Stimulated activated CD8-positive, alpha-beta memory T cell treated with anti-CD3 and anti-CD28 coated beads, Interleukin-12 subunit alpha, Interleukin-12 subunit beta, amount 100 ng/mL, for 4 hours (primary cell): ENCODE measurements at places on chromosomes 4 and X.

DNA sequence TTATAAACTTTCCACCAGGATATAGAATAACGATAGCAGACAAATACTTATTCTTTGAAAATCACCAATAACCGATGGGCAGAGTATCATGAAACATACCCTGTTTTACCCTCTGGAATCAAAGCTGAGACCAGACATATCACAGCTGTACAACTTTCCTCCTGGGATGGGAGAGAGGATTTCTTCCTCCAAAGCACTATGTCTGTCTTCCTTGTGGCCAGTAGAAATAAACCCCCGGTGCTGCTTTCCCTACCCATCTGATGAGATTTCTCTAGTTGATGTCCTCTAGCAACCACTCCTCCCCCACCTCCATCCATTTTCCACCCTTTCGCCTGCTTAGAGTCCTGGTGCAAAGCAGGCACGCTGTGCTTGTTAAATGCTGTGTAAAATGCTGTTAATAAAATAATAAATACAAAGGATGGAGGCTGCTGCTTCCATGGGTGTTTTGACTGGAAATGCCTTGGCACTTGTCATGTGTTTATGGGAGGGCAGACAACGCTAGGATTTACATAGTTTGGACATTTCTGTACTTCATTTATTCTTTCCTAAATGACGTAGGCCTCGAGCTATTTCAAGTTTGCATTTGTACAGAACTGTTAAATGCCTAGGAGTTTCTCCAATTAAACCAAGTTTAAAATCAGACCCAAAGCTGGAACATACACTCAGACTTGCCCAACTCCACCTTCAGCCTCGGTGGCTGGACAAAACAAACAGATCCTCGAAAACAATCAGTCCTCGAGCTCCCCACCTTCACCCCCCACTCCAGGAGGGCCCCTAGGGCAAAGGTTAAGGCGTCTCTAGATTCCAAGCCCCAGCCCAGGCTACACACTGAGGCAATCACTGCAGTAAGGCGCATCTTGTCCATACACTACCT, 10.1 kb downstream of the BCOR start:
- DNase-seq: no peak

GRCh38 chr4:98639523-98639922, 18.9 kb downstream of the TSPAN5 start:
- no peak for DNase-seq

- no peak for DNase-seq
These were observed 6.0 kb downstream of the PLP1 start for GRCh38 chrX:103782640-103783039.

DNA sequence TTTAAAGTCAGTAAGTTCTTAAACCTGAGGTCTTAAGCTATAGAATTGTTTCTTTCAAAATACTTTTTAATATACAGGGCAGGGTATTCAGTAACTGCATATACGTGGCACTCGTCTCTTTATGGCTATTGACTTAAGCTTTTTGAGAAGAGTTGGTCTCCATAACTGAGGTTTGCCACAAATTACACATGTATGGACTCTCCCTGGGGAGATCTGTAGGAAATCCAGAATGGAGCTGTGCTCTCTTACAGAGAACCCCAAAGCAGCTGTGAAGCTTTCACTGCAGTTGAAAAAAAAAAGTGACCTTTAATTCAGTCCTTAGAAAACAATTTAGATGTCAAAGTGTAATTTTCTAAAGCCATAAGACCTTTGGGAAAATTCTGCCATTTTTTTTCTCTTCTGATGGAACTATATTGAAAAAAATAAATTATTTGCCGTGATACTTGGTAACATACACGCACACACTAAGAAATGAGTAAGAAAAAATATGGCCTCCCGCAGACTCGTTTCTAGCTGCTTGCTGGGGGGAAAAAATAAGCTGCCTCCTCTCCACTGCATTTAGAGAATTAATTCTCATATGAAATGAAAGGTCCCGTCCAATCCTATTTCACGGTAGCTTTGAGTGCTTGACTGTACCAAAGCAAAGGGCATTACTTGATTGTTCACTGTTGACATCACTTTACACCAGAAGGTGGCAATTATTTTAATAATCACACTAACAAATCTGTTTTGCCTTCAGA, 159.4 kb upstream of the TENM3 start:
- no peak for DNase-seq

- no peak for DNase-seq
These were observed 121.2 kb upstream of the NAP1L5 start for GRCh38 chr4:88818631-88819470.

DNA sequence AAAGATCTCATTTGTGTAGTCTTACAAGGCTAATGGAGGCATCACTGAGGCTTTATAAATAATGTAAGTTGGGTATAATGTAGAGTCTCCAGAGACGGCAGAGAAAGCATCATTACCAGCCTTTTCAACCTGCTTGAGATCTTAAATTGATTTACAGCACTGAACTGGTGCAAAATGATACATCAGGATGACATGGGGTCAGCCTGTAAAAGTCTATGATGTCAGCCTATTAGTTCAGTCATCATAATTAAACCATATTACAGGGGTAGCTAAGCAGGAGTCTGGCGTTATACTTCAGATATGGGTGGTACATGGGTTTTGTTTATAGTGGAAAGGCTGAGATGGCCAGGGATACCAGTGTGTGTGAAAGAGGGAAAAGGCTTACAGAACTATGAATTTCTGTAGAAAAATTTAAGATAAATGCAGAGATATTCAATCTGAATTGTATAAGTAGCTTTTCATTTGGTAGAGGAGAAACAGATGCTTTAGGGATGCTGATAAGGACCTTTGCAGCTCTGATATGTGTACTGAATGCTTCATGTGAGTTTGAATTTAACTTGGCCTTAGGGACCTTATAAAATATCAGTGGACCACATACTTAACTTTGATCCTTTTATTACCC, 2.7 kb downstream of the SMAD1 start:
- DNase-seq: no peak

DNA sequence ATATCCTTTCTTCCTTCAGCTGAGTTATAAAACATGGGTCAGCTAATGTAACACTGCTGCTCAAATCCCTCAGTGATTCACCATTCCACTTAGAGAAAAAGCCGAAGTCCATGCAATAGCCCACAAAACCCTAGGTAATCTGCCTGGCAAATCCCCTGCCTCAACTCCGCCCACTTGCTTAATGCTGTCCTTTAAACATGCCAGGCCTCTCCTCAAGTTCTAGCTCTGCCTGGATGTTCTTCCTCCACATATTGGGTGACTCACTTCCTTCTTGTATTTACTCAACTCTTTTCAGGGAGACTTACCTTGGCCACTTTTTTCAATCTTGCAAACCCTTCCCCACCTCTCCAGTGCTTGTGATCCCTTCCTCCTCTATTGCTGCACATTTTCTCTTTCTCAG, 89.8 kb downstream of the EMCN start:
- DNase-seq: no peak

GRCh38 chr4:180059216-180059881, 2183.9 kb upstream of the TENM3 start:
- no peak for DNase-seq

DNA sequence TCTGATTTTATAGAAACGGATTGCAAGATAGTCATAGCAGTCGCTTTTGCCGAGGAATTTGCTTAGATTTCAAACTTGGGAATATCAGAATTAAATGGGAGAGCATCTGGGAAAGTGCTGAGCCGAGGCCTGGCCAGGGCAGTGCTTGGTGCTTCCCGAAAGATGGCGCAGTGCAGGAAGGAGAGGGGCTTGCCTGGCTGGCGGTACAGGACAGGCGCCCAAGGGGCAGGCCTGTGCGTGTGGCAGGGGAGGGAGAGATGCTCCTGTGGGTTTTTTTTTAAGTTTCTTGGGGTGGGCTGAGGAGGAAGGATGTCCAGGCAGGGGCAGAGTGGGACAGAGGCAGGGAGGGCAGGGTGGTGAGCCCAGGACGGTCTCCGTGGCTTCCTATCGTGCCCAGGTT, 241.1 kb downstream of the AFAP1 start:
- DNase-seq: no peak

GRCh38 chrX:31371956-31372355, 300.1 kb upstream of the FTHL17 start:
- DNase-seq: no peak

DNA sequence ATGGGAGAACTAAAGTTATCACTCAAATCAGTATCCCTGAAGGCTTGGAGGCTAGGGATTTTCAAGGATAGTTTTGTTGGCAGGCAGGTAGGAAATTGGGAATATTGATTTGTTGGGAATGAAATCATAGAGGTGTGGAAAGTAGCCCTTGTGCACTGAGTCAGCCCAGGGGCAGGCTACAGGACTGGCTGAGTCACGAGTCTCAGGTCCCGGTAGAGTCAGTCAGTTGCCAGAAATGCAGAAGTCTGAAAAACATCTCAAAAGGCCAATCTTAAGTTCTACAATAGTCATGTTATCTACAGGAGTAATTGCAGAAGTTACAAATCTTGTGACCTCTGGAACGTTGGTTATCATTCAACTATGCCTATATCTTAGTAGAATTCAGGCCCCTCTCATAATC, 153.1 kb downstream of the GC start:
- DNase-seq: no peak

- no peak for DNase-seq
These were observed 54.0 kb upstream of the MTM1 start for GRCh38 chrX:150514462-150514861.

DNA sequence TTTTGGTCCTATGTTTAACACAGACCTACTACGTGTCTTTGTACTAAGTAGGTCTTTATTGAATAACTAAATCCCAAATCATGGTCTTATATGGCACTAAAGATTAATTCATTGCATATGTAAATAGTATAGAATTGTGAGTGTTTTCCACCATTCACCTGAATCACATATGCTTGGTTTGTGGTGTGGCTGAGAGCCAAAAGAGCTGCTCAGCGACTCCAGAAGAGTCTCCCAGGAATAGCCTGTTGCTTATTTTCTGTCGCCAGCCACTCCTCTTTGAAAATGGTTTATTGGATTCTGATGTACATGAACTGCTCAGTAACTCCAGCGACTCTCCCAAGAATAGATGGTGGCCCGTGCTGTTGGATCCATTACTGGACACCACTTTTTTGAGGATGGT, 184.5 kb downstream of the CLCN4 start:
- DNase-seq: no peak

- no peak for DNase-seq
These were observed 175.2 kb upstream of the ADAMTS3 start for GRCh38 chr4:72744103-72744725.

DNA sequence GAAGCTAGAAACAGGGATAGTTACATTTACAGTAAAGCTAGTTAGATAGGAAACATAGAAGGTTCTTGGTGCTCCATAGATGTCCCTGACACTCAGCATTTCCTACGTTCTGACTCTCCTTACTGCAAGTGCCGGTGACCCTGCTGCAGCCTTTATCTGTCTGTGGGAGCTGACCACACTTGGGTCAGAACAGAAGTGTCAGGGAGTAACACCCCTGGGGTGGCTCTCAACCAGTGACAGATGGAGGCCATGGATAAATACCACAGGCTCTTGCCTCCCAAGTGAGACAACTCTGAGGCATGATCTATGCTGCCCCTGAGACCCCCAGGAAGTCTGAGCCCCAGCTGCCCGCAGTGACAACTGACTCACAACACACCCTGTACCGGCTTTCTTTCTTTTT, 69.8 kb downstream of the ANXA3 start:
- no peak for DNase-seq

DNA sequence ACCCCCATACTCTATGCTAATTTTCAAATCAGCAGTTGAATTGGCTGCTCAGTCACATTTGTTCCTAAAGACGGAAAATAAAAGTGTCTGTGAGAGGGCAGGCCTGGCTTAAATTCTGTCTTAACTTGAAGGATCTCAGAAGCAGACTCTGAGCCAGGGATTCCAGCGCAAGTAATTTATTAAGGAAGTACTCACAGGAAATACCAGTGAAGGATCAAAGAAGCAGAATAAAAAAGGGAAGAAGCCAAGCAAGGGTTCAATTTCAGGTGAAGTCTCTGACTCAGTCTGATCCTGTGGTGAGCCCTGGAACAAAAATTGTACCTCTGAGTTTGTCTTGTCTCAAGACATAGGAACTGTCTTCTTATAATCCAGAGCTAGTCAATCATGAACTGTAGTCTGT, 52.2 kb downstream of the IL1RAPL1 start:
- DNase-seq: no peak

- no peak for DNase-seq
These were observed 12.4 kb upstream of the ADH7 start for GRCh38 chr4:99447513-99447912.

- DNase-seq: no peak
These were observed 1013.0 kb downstream of the STIM2 start for GRCh38 chr4:27873596-27873995.

- no peak for DNase-seq
These were observed 136.1 kb downstream of the MAD2L1 start for GRCh38 chr4:119930546-119930945.

GRCh38 chr4:56757821-56758411, 63.6 kb downstream of the SPINK2 start:
- DNase-seq: peak; percentile 68

- DNase-seq: no peak
These were observed 12.2 kb upstream of the PARM1 start for GRCh38 chr4:74920704-74921103.

DNA sequence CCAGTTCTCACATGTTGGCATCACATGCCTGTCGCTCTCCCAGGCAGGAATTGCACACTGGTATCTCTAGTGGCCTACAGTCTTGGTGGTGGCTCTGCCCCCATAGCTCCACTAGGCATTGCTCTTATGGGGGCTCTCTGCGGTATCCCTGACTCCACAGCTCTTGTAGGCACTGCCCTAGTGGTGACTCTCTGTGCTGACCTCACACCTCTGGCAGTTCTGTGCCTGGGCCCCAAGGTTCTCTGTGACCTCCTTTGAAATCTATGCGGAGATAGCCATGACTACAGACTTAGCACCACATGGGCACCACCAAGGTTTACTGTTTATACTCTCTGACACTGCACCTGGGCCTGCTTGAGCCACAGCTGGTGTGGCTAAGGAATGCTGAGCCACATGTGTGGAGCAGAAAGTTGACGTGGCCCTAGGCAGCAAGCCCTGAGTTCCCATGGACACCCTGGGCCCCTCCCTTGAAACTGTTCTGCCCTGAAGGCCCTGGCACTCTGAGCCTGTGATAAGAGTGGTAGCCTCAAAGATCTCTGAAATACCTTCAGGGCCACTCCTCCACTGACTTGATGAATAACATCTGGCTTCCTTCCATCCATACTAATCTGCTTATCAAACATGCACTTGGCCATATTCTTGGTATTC, 8.0 kb downstream of the SLC9B1 start:
- DNase-seq: no peak

- no peak for DNase-seq
These were observed 1549.3 kb upstream of the ADGRL3 start for GRCh38 chr4:59650861-59651260.

DNA sequence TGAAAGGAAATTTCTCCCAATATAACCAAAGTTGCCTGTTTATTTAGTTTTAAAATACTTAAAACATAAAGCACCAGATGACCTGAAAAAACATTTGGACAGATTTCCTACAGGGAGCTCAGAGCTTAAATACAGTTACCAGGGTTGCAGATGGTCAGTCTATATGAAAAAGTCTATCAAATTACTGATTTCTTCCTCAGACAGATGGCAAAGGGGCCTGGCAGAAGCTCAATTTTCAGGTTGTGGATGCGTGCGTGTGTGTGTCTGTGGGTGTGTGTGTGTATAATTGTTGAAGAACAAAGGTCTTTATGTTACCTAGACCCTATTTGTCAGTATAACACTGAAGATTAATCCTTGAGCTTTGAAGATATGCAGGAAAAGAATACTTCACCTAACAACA, 169.4 kb downstream of the MAD2L1 start:
- no peak for DNase-seq

- DNase-seq: no peak
These were observed 820.7 kb upstream of the INTU start for GRCh38 chr4:126812076-126812475.

GRCh38 chr4:138804711-138805110, 210.9 kb upstream of the NOCT start:
- no peak for DNase-seq
